T-helper 2 cell (primary cell): ENCODE measurements at places on chromosomes 5 and 9.

- no peak for DNase-seq
Measured at GRCh38 chr5:111582993-111583601, 70.8 kb upstream of the STARD4 start.

GRCh38 chr9:121283080-121283398, 15.1 kb downstream of the GSN start:
- no peak for DNase-seq

- DNase-seq, result no peak
Measured at GRCh38 chr5:56851258-56851941, 36.1 kb downstream of the MAP3K1 start.

DNA sequence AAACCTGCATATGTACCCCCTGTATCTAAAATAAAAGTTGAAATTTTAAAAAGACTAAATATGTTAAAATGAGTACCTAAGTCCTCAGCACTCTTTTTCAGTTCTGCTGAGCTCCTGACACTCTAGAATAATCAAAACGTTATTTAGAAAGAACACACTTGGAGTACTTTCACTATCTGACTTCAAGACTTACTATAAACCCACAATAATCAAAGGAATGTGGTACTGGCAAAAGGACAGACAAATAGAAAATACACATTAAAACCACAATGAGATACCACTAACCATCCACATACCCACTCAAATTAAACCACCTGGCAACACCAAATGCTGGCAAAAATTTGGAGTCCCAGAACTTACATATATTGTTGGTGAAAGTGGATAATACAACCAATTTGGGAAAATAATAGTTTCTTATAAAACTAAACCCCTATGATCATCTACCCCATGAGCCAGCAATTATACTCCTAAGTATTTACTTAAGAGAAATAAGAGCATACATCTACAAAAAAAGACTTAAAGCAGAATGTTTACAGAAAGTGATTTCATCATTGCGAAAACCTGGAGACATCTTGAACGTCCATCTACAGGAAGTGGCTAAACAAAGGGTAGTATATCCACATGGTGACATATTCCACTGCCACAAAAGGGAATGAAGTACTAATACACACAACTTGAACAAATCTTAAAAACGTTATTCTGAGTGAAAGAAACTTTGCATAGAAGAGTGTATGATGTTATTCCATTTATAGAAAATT, 12.8 kb upstream of the PRSS3 start:
- no peak for DNase-seq

- no peak for DNase-seq
Measured at GRCh38 chr9:119639287-119639955, 270.2 kb upstream of the BRINP1 start.

GRCh38 chr5:9112520-9113291, 433.2 kb downstream of the SEMA5A start:
- no peak for DNase-seq

DNA sequence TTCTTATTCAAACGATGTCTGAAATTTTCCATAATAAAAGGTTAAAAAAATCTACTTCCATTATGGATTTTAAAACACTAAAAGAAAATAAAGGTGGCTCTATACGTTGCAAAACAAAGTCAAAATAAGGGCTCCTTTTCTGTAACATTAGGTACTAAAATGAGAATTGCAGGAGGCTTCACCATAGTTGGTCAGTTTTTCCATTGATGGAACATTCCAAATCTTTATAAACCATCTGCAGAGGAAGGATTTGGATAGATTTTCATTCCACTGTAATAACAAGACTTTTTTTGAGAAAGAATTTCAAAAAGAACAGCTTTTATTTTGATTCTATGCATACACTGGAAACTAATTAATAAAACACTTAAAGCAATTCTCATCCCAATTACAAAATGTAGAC, 145.6 kb downstream of the LURAP1L start:
- DNase-seq, result no peak

DNA sequence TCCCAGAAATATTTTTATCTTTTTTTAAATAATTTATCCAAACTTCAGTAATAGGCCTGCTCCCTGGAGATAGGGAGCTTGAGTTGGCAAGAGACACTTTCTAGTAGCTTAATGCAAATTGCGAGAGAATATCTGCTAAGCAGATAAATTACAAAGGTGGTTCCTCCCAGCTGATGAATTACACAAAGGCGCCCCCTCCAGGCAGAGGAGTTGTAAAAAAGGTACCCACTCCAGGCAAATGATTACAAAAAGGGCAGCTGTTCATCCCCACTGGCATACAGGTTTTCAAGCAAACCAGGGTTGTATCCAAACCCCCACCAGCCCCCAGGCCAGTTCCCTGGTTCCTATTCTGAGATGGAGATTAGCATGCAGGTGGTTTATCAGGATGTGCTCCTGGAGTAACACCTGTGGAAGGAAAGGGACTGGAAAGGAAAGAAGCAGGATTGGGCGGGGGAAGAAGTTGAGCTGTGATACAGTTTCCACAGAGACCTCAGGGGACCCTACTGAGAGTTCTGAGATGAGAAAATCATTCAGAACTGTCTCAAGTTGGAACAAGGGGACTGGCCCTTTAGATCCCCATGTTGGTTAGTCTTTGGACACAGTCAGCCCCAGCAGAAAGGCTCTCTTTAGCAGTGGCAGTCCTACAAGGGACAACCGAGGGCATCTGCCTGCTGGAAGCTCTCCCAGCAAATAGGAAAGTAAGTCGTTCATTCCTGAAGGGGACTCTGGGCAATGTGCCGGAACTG, 25.5 kb downstream of the ESM1 start:
- DNase-seq, result no peak

DNA sequence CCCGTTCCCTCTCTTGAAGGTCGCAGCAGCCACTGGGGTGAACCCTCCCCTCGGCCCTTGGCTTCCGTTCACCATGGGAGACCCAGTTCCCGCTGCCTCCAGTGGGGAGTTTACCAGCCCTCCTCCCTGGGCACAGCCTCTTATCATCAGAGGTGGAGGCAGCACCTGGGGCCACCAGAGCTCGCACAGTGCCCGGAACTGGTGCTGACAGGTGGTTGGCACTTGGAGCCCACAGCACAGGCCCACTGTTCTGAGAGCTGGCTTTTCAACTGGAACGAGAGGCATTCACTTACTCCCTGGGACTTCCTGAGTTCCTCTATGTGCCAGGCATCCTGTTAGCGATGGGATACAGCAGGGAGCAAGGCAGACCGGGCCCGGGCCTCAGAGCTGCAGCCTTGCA, 106.8 kb upstream of the FCN2 start:
- no peak for DNase-seq

DNA sequence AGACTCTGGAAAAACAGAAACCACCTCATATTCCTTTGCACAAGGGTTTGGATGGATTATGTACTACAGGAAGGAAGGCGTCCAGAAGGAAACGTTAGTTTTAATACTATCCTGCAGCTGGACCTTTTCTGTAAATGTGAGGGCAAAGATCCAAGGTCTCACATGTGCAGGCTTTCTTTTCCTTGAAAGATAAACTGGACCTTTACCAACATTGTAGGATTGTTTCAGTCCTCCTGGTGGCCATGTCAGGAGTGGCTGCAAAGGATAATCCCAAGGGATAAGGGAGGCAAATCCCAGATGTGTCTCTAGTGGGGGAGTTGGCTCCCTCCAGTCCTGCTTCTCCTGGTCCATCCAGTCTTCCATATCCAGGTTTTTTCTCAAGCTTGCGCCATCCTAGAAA, 397.5 kb downstream of the HTR1A start:
- DNase-seq, result no peak

DNA sequence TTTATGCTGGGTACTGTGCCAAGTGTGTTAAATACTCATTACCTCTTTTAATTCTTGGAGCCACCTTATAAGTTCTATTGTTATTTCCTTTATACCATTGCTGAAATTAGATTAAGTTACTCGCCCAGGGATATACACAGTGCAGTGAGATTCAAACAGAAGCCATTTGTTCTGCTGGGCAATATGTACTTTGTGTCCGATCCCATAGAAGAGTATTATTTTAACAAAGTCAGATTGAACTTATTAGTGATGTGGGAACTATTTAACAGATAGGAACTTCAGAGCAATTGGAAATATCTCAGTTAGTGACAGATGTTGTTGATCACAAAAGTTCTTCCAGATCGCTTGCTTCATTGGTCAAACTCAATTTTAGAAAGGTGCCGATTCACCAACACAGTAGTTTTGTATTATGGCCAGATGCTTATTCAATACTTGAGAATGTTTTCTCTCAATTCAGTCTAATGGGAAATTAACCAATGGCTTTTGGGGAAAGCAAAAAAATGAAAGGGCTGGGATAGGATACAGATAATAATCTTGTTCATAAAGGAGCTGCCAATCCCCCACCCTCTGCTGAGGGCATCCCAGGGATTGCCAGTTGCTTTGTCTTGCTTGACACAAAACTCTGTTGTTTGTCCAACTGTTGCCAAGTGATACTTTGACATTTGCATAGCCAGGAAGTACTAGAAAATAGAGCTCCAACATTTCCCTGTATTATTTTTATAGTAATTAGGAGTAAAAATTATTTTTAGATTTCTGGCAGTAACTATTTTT, 94.8 kb upstream of the SEMA6A start:
- DNase-seq, result no peak

DNA sequence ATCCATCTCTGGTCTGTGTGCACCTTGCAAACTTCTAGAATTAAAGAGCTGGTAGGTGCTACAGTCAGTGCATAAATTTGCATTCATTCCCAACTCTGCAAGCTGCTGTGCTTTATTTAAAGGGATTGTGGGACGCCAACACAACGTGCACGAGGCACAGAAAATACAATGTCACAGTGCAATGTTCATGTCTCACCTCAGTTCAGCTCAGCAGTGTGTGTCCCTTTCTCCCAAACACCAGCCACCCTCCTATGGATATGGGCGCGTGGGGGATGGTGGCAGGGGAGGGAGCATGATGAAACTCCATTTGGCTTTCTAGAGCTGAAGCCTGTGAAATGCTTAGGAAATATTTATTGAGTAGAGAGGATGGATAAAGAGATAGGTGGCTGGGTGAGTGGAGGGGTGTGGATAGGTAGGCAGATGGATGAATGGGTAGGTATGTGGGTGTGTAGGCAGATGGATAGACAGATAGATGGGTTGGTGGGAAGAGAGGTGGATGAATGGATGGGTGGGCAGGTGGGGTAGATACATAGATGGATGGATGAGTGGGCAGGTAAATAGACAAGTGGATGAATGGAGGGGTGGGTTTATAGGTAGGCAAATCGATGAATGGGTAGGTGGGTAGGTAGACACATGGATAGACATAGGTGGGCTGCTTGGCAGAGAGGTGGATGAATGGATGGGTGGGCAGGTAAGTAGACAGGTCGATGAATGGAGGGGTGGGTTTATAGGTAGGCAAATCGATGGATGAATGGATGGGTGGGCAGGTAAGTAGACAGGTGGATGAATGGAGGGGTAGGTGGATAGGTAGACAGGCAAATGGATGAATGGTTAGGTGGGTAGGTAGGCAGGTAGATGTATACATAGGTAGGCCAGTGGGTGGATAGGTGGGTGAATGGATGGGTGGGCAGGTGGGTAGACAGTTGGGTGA, 92.7 kb upstream of the FCN2 start:
- DNase-seq, result no peak

GRCh38 chr9:128056086-128056485, 11.0 kb downstream of the NAIF1 start:
- no peak for DNase-seq

DNA sequence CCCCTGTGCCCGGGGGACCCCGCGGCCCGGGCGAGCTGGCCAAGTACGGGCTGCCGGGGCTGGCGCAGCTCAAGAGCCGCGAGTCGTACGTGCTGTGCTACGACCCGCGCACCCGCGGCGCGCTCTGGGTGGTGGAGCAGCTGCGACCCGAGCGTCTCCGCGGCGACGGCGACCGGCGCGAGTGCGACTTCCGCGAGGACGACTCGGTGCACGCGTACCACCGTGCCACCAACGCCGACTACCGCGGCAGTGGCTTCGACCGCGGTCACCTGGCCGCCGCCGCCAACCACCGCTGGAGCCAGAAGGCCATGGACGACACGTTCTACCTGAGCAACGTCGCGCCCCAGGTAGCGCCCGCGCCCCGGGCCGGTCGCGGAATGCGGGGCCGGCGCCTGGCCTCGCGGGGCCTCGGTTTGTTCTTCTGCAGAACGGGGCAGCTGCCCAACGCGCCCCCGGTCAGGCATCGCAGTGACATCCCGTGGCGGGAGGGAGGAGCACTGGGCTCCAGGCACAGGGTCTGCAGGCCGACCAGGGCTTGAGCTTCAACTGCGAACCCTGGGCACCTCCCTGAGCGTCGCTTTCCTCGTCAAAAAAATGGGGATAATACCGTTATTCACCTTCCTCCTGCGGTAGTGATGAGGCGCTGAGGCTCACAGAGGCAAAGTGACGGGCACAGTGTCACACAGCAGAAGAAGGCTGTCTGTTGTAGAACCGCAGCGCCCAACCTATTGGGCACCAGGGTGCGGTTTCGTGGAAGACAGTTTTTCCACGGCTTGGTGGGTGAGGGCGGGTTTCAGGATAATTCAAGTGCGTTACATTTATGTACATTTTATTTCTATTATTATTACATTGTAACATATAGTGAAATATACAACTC, 777 bp downstream of the ENDOG start:
- peak; percentile 23 for DNase-seq

- no peak for DNase-seq
Measured at GRCh38 chr9:30504502-30504905, 1879.9 kb upstream of the ACO1 start.

DNA sequence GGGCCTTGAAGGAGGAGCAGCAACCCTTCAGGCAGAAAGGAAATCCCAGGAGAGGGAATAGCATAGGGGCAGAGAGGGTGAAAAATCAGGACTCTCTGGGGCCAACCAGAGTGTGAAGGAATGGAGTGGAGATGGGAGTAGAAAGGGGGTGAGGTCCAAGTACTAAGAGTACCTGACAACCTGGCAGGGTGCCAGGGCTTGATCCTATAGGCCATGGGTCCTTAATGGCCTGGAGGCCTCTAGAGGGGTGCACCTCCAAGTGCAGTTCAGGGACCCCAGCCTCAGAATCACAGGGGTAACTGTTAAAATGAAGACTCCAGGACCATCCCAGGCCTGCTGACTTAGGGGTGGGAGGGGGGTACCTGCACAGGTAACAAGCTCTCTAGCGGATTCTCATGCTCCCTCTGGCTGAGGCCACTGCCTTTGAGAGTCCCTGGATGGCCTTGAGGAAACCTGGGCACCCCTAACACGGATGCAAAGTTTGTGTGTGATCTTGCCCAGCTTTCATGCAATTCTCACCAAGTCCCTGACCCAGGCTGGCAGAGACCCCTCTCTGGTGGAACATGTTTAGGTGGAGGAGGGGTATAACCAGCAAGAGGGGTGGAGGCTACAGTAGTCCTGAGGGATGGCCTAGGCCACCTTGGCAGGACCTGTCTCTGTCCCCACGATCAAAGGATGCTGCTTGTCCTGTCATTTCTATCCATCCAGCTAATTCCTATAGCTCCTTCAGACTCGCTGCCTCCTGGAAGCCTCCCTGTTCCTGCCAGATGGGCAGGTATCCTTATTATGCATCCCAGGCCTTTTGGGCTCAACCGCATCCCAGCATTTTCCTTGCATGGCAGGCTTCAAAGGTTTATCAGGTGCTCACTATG, 17.6 kb upstream of the CSF1R start:
- DNase-seq, result no peak

- no peak for DNase-seq
Measured at GRCh38 chr5:167653645-167654106, 637.8 kb upstream of the WWC1 start.
